ENCODE measurements at places on chromosomes 2 and 18.

- DNase-seq = no peak
These were observed 29.5 kb downstream of the SCN2A start for GRCh38 chr2:165268754-165269153.

DNA sequence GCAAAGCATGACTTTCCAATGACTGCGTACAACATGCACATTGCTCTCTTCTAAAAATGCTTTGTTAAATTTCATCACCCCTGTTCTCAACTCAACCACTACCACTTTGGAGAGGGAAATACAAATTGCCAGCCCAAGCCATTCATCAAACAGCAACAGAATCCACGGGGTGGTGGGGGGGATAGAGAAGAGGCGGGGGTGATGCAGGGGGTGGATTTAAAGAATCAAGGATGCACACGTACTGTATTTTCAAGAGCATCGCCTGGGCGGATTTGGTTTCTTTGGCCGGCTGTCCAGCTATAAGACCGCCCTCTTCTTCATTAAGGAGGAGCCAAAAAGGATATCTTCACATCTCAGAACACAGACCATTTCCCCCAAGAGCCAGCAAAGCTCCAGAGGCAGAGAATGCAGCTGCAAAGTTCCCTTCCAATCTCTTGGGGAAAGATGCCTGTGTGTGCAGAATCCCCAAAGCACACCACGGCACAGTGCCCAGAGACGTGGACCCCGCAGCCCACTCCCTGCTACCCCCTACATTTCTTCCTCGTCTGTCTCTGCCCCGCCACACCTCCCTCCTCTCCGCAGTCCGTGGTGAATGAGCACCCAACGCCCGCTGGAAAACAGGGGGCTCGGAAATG is 977 bp downstream of the SLC8A1 start:
- DNase-seq = no peak

- no peak for DNase-seq
These were observed 447.3 kb downstream of the XIRP2 start for GRCh38 chr2:167335541-167335992.

GRCh38 chr2:157838442-157839161 is 37.5 kb downstream of the ACVR1 start:
- no peak for DNase-seq

GRCh38 chr2:176395273-176395854 is 126.1 kb downstream of the MTX2 start:
- DNase-seq = no peak

GRCh38 chr18:24539866-24540617 is 79.6 kb downstream of the HRH4 start:
- no peak for DNase-seq

DNA sequence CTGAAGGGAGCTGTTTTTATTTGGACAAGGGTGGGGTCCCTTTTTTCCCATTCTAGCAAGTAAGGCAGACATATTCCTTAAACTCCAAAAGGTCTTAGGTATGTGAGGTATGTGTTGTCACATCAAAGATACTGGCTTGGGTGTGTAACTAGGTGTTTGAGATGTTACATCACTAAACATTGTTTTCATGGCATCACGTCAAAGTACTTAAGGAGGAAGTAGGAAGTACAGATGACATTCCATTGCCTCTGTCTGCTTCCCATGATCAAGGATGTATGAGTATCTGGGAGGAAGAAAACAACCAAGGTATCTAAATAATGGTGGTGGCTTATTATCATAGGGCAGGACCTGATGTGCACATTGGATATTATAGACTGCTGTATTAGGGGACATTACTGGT is 39.3 kb downstream of the CD302 start:
- no peak for DNase-seq

DNA sequence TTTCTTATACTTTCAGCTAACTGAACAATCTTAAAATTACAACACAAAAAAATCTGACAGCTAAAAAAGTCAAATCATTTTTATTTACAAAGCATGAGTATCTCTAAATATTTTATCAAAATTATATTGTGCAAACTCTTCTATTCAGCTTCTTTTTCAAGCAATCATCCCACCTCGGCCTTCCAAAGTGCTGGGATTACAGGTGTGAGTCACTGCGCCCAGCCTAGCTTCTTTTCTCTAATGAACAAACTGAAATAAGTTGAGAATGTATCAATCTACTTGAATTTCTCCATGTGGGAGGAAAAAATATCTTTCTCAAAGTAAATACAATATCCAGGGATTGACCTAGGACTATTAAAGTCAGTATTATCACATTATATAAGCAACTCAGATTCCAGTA is 14.9 kb downstream of the NDUFS1 start:
- DNase-seq = no peak

DNA sequence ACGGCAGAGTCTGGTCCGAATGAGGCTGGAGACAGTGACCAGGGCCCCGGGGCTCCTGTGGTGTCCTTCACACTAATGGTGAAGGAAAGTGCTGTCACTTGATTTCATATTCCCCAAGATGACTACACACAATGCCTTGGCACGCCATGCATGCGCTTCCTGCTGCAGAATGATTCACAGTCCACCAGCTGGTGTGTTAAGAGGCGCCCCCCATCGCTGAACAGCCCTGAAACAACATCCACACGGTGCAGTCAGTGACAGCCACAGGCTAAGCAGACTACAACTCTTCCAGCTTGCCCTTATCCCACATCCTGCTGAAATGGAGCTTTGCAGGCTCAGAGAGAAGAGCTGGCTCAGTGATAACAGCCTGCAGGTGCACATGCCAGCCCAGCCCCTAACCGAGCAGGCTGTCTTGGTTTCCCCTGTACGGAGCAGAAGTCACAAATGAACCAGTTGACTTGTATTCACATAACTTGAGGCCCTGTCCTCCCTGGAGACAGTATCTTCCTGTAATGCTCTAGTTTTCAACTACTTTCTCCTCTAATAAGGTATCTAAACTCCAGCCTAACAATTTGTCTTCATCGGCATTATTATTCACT is 24.3 kb upstream of the CDH20 start:
- no peak for DNase-seq

DNA sequence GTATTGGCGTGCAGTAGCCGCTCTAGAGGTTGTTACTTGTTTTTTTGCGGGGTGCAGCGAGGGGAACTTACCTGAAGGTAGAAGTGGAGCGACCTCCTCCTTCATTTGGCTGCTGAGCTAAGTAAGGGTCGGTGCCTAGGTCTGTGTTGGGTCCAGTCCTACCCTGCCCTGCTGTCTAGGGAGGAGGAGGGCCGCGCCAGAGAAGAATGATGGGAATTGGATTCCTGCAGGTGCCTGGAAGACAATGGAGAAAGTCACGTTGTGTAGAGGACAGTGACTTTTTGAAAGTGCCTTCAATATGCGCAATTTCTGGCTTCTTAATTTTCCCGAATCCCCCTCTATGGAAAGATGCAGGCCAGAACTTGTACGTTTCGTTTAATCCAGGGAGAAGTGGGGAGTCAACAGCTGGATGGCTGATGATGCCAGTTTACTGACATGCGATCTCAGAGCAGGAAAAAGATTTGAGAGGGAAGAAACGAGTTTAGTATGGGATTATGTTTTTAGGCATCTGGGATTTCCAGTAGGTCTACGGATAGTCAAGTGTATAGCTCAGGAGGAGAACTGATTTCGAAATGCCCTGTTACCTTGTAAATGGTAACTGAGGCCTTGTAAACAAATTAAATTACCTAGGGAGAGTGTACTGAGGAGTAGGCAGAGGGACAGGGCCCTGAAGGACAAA is 653 bp downstream of the MRPS9 start:
- no peak for DNase-seq

DNA sequence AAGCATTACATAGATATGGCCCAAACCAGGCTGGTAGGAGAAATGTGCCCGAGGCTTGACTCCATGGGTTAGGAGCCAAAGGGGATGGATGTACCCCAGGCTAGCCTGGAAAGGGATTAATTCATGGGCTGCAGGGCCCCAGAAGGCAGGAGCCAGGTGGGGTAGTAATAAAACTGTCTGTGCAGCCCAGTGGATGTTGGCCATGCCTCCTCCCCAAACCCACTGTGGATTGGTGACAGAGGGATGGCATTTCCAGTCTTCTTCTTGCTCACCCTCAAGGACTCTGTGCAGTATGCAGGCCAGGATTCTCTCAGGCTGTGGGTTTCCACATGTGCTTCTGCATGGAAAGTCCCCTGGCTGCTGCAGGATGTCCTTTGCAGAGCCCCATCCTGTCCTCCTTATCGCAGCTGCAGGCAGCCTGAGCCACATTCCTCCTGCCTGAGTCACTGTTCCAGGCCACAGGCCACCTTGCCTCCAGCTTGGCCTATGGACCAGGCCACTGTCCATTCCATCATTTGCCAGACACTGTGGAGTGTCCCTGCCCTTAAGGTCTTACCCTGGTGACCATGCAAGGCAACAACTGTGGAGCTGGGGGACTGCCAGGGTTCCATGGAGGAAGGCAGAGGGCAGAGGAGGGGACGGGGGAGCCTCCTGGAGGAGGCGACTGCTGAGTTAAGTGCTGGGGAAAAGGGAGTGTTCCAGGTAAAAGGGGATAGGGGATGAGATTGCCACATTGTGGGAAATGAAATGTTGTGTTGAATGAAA is 38.9 kb downstream of the INO80C start:
- DNase-seq = no peak

- no peak for DNase-seq
These were observed 195.6 kb upstream of the MC4R start for GRCh38 chr18:60568220-60568619.

- DNase-seq = no peak
These were observed 160.2 kb upstream of the NCK2 start for GRCh38 chr2:105584435-105585010.

DNA sequence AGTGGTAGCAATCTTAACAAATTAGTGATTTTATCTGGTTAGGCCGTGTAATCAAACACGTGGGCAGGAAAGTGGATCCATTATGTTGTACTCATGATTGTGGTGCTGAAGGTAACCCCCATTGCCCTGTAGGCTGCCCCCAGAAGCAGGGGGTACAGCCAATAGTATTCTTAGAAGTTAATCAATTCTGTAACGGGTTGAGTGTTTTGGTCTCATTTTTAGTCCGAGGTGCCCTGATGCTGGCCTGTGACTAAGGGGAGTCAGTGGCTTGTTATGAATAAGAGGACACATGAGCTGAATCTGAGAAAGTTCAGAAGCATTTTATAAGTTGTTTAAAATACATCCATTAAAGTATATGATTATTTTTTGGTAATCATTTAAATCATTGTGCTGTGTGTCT is 8.6 kb downstream of the EPAS1 start:
- DNase-seq = no peak

- no peak for DNase-seq
These were observed 1042.5 kb downstream of the DPP10 start for GRCh38 chr2:115484983-115485382.

- DNase-seq = no peak
These were observed 435.1 kb upstream of the HS6ST1 start for GRCh38 chr2:128753800-128754199.

- DNase-seq = no peak
These were observed 24.0 kb downstream of the CROCC2 start for GRCh38 chr2:240930096-240930630.

DNA sequence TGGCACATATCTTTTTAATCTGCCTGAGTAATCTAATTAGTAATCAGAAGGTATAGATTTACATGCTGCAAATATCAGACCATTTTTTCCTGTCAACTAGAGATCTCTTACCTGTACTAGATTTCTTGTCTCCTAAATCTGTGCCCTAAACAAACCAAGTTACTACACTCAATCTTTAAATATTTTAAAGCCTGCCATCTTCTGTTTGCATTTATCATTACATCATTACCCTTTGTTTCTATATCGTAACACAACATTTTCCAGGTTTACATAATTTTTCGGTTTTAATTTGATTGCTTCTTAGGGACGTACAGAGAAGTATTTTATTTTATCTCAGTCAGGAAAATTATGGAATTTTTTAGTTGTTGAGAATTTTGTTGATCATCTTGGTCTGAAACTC is 25.7 kb downstream of the PSMA8 start:
- no peak for DNase-seq

DNA sequence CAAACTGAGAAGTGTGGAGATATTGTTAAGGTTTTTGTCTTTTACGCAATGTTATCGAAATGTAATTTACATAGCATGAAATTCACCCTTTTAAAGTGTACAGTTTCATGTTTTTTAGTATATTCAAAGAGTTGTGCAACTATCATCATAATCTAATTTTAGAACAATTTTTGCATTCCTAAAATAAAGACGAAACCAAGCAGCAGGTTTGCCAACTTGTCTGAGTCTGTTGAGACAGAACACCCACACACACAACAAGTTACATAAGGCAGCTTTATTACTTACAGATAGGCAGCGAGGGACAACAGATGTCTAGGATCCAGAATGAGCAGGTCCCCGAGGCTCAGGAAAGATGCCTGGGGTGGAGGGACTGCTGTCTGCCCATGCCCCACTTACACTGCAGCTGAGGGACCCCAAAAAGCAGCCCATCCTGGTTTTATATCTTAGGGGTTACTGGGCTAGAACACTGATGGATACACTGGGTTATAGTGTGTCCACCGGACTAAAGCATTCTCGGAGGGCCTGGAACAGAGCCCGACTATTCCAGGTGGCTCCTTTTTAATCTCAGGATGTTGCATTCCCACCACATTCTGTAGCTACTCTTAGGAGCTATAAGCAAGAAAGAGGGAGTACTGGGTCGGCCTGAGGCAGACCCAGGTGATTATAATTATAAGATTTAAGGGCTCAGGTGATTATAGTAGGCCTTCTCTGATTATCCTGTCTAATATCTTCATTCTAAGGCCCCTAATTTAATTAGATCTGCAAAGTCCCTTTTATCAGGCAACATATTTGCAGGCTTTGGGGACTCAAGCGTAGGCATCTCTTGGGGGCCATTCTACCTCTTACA is 150.2 kb upstream of the DOK6 start:
- DNase-seq = no peak
